Left kidney (tissue), 8 donors: ENCODE measurements at places on chromosomes 7 and 10. TPM values are rescaled to one million over a fixed set of nuclear protein-coding genes. Genes with fewer than 3 reads are reported as not detected.

The DLX6 gene
- not detected for polyA plus RNA-seq

GRCh38 chr7:90645784-90646183 is 49.7 kb downstream of the CDK14 start:
- DNase-seq: peak; percentile 46

DNA sequence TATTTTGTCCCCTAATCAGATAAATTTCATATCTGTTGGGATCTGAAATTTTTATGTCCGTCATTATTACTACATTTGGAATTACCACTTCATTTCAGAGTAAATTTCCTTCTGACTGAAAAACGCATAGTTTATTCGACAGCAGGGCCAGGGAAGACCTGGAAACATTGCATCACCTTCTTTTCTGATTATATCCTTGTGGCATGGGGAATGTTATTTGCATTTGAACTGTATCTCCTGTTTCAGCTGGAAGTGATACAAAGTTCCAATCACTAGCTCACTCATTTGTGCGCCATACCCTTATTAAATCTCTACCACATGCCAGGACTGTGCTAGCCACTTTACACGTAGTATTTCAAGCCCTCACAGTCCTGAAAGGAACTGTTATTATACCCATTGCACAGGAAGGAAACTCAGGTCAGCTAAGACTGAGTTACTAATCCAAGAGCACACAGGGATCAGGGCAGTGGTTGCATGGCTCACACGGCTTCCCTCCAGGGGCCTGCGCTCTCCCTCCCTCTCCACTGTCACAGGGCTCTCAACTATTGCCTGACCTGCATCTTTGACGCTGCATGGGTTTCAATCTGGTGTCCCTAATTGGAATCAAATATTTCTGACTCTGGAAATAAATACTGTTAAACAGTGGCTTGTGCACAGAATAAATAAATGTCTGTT is 84.4 kb upstream of the NANOS1 start:
- DNase-seq: no peak

The WNT8B gene
- polyA plus RNA-seq: 0.85 TPM

- DNase-seq: peak; percentile 78
Observed at GRCh38 chr10:101000915-101001658, 1.5 kb downstream of the LZTS2 start.

The REPIN1 gene
- polyA plus RNA-seq: 80.7 TPM

DNA sequence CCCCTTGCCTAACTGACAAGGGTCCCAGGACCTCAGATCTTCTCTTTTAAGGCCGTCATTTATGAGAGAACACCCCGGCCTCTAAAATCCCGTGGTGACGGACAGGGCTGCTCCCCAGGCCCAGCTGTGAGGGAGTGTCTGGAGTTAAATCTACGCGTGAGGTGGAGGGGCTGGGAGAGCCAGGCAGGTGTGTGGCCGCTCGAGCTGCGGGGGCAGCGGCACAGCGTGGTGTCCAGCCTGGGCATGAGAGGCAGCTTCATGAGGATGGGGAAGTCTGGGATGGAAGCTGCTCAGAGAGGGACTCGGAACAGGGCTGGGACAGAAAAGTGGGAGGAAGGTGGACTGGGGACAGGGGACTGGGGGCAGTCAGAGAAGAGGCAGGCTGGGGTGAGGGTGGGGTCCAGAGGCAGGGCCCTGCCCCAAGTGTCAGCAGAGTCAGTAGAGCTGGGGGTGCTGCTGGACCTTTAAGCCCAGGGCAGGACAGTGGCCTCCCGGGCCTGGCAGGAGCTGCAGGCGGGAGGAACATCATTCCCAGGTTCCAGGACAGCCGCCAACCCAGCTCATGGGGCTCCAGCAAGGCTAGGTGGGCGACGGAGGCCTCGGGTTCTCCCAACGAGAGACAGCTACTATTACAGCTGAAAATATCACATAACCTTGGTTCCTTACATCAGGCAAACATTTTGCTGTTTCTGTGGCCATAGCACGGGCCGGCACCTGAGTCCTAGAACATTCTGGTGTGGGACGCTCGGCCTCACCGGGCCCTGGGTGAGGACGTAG is 55.2 kb downstream of the JAKMIP3 start:
- no peak for DNase-seq

DNA sequence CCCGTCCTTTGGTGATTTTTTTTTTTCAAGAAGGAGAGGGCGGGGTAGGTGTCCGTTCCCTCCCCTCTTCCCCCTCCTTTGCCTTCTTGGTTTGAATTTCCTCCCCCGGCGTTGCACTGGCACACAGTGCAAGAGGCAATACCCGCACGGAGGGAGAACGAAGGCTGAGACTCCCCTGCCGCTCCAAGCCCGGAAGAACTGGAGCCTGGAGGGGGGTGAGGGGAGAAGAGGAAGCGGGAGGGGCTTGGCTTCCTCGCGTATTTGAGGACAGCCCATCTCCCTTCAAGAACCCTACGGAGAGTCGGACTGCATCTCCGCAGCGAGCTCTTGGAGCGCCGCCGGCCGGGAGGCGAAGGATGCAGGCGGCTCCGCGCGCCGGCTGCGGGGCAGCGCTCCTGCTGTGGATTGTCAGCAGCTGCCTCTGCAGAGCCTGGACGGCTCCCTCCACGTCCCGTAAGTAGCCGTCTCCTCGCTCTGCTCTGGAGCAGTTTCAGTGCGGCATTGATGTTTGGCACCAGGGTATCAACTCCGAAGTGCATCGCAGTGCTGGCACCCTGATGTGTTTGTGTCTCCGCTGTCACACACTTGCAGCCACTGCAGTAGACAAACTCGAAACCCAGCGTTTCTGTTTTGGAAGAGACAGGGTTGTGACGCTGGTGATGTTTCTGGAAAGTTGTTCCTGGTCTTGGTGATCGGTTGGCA is at the start of gene CNTNAP2:
CNTNAP2 (plus strand) TSS at position 281 of the 702 bp plus-strand sequence; CDS start at position 357, 76 bp downstream.
- DNase-seq: peak; percentile 72

- no peak for DNase-seq
Observed at GRCh38 chr10:504121-504611, 185.3 kb downstream of the DIP2C start.

DNA sequence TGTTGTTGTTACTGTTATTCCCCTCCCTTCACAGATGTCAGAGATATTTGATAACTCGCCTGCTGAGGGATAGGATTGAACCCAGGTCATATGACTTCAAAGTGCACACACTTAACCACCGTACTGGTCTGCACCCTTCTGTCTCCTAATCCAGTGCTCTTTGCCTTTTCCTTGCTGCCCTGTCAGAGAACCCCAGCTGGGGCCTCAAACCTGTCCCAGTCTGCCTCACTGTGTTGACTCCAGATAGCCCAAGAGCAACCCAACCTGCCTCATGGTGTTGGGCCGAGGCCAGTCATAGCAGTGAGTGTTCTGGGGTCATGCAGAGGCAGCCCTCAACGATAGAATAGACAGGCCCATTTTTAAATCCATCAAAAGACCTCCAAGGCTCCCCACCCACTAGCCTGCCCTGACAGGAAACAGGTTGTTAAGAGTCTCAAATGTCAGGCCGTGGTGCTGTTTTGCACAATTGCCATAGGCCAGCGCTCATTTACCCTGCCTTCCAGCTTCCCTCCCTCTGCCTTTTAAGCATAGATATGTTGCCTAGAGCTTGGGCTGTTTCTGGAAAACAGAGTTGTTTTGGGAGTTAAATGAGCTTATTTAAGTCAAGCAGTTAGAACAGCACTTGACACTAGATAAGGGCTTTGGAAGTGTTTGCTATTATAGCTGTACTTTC is 37.0 kb upstream of the PDCD4 start:
- DNase-seq: peak; percentile 90

DNA sequence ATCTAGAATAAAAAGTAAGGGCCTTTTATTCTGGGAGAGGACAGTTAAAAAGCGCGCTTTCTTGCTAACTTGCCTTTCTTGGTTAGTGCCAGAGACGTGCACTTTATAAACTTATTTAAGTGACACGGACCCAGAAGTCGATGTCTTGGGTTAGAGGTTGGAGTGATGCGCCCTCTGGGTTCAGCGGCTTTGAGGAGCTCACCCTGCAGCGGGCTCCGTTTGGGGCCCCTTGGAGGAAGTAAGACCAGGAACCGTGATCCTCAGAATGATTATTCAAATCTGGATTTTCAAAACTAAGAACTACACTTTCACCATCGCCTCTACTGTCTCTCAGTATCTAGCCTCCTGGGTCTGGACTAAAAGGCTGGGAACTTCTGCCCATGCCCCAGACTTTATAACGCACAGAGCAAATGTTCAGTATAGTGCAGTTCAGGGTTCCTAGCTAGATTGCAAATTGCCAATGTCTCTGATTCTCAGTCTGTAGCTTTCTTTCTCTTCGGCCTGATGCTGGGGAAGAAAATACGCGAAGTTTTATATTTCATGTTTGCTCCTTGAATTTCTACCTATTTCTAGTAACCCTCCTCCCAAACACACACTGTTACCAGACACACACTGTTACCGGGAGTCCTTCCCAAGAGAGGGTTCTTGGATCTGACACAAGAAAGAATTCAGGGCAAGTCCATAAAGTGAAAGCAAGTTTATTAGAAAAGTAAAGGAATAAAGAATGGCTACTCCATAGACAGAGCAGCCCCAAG is 18.6 kb upstream of the SMO start:
- DNase-seq: no peak

DNA sequence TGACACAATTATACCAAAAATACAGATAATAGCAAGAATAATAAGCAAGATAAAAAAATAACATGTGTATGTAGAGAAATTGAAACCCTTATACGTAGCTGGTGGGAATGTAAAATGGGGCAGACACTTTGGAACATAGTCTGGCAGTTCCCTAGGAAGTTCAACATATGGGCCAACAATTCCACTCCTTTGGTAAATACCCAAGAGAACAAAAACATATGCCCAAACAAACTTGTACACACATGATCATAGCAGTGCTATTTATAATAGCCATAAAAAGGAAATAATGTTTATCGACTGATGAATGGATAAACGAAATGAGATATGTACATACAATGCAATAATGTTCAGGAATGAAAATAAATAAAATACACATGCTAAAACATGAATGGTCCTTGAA is 462.4 kb upstream of the SORCS1 start:
- DNase-seq: no peak

GRCh38 chr10:130459851-130460490 is 323.8 kb downstream of the GLRX3 start:
- DNase-seq: no peak

DNA sequence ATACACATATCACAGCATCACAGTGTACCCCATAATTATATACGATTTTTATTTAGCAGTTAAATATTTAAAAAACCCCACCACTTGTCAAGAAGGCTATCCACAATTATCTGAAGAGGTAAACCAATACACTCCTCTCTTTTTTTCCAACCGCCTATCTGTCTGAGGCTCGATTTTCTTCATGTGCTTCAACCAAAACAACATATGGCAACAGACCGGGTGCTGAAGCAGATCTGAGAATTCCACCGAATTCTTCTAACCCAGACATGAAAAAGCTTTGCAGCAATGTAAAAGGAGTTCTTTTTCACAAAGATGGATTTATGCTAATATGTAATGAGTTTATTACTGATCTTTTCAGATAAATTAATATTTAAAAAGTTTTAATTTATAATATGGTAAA is 132.4 kb upstream of the RHEB start:
- no peak for DNase-seq

DNA sequence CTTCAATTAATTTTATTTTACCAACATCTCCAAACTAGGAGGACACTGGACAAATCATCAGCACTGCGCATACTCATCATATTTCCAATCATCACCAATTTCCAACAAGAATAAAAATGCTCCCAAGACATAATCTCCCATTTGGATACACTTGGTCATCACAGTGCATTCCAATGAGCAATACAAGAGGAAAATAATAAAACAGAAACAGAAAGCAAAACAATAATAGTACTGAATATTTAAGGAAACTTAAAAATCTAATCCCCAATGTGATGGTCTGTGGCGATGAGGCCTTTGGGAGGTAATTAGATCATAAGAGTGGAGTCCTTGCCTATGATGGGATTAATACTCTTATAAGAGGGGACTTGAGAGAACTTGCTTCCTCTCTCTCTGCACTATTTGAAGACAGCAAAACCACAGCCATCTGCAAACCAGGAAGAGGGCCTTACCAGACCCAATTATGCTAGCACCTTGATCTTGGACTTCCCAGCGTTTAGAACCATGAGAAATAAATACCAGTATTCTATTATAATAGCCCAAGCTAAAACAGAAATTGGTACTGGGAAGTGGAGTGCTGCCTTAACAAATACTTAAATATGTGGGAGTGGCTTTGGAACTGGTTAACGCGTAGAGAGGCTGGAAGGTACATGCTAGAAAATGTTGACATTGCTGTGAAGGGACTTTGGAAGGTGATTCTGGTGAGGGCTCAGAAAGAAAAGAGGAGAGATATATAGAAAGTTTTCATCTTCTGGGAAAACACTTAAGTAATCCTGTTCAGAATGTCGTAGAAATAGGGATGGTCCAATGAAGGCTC is 91.5 kb downstream of the JAZF1 start:
- no peak for DNase-seq

DNA sequence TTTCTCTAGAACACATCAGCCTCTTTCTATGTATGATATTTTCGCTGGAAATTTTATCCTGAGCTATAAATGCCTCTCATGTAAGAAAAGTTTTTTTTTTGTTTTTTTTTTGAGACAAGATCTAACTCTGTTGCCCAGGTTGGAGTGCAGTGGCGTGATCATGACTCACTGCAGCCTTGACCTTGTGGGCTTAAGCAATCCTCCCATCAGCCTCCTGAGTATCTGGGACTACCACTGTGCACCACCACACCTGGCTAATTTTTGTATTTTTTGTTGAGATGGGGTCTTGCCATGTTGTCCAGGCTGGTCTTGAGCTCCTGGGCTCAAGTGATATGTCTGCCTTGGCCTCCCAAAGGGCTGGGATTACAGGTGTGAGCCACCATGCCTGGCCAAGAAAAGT is 80.4 kb downstream of the ADK start:
- DNase-seq: no peak

The NFE2L3 gene
- polyA plus RNA-seq: 49.2 TPM

GRCh38 chr7:7582596-7582995 is 15.9 kb downstream of the MIOS start:
- DNase-seq: no peak

DNA sequence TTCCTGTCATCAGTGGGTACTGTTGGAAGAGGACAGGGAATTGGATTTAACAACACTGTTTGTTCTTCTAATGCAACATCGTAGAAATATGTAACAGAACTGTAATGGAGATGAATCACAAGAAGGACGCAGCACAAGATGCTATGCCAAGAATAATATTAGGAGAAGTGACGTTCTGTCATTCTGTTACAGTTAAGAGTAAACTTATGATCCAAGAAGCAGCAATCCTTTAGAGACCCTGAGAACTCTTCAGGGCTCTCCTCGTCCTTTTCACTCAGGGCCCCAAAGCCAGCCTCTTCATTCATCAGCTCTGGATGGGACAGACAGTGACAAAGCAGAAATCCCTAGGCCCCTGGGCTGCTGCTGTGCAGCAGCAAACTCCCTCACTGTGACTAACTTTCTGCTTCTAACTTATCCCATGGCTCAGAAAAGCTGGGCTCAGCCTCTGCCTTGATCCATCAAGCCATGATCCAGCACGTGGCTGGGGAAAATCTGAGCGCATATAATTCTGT is 8.7 kb upstream of the IL6 start:
- no peak for DNase-seq

GRCh38 chr7:31896925-31897324 is 173.3 kb downstream of the PDE1C start:
- DNase-seq: no peak

- DNase-seq: no peak
Observed at GRCh38 chr10:118481871-118482270, 113.6 kb downstream of the PRLHR start.

GRCh38 chr7:101783381-101784181 is 33.8 kb upstream of the CUX1 start:
- no peak for DNase-seq

- no peak for DNase-seq
Observed at GRCh38 chr10:112755446-112756234, 194.4 kb upstream of the TCF7L2 start.

- no peak for DNase-seq
Observed at GRCh38 chr7:132135746-132136385, 440.4 kb downstream of the PLXNA4 start.

The RASA4 gene
- polyA plus RNA-seq: 38.8 TPM
